ENCODE measurements at places on chromosomes 2 and 18. TPM values are rescaled to one million over a fixed set of nuclear protein-coding genes. Genes with fewer than 3 reads are reported as not detected.

GATA6 gene
- not detected for total RNA-seq

ACTG2 gene
- total RNA-seq: not detected

GPR45 gene
- total RNA-seq: not detected

NT5DC4 gene
- not detected for total RNA-seq

MFSD6 gene
- 19.5 TPM for total RNA-seq

FBXO15 gene
- total RNA-seq: 1.2 TPM

All from OCI-LY7 (cell line).